ENCODE measurements at places on chromosomes 4 and X.

DNA sequence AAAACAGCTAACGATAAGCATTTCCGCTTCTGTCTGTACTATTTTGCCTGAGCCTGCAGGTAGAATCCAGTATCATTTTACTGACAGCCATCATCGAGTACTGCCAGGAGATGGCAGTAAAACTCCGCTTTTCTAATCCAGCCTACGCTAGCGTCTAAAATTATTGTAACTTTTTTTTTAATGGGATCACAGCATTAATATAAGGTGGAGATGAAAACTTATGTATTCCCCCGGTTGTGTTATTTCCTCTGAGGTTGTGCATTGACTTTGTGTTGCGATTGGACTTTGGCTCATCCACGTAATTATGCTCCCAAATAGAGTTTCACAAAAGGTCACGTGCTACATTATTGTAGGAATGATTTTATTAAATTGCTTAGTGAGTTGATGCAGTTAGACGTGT is 248.1 kb downstream of the C4orf33 start:
- DNase-seq = no peak

DNA sequence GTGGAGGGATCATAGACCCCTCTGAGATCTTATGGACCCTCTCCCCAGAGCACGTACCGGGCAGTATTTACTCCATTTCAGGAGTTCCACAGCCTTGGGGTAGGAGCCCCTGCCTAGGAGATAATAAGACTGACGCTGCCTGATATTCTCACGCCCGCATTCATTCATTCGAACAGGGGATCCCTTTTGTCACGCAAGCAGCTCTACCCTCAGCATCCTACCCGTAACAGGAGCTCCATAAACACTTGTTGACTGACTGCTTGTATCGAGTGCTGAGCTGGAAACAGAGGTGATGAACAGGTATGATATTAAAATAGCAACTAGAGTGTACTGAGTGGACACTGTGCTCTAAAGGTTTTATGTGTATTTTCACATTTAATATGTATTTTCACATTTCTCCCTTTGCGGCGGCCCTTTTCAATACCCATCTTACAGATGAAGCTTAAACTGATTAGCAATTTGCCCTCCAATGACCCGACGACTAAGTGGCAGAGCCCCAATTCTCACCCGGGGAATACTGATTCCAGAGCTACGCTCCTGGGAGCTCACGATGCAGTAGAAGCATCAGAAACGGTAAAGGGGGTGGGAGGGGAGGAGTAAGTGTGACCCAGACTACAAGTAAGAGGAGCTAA is 888 bp downstream of the RAB28 start:
- no peak for DNase-seq

DNA sequence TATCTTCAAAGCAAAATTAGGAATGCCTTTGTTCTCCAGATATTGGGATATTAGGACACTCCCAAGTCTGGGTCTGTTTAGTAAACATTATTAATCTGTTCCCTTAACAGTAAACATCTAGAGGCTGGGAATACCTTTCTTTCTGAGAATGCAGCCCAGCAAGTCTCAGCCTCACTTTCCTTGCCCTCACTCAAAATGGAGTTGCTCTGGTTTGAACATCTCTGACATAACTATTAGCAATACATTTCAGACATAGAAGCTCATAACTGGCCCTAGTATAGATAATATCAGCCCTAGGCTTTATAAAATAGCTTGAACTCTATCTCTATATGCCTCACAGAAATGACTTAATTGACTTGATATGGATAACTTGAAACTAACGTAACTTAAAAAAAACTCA is 299.8 kb downstream of the SPATA18 start:
- no peak for DNase-seq

GRCh38 chrX:140065961-140066662 is 100.8 kb upstream of the CXorf66 start:
- DNase-seq = no peak

GRCh38 chrX:21847342-21847741 is 7.9 kb downstream of the MBTPS2 start:
- no peak for DNase-seq

- no peak for DNase-seq
These were observed 67.4 kb downstream of the METTL14 start for GRCh38 chr4:118752551-118752950.

- DNase-seq = no peak
These were observed 105.3 kb downstream of the CPZ start for GRCh38 chr4:8697826-8698225.

DNA sequence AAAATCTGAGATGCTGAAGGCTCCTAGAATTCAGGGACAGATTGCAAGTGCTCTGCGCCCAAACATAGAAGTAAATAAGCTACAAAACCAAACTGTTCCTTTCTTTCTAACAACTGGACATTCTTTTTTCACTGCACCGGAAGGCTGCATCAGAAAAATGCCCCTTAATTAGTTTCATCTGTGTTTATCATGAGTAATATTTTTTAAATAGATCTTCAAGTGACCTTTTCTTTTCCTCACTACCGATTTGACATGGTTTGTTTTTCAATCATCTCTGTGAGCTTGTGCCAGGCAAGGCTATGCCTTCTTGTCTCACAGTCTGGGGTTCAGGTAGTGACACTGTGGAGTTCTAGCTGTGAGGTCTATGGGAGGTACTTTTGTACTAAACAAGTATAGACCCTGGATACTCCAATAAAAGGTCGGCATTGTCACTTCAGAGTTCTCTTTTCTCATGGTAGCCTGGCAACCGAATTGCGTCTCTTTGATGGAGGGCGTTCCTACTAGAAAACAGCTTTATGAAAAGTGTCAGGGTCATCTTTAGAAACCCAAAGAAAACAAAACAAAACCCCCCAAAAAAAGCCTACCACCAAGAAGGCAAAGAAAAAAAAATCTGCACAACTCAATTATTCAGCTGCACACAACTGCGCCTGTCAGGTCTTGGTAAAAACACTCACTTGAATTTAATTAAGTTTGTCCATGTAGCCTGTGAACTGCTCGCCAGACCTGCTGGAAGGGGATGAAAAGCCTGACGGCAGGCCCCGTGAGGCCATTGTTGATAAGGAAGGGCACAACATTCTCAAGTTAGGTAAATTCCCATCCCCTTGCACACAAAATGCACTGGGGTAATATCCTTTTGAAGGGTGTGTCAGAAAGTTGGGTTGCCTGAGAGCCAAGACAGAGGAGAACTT is 22.8 kb upstream of the ADAMTS3 start:
- no peak for DNase-seq

DNA sequence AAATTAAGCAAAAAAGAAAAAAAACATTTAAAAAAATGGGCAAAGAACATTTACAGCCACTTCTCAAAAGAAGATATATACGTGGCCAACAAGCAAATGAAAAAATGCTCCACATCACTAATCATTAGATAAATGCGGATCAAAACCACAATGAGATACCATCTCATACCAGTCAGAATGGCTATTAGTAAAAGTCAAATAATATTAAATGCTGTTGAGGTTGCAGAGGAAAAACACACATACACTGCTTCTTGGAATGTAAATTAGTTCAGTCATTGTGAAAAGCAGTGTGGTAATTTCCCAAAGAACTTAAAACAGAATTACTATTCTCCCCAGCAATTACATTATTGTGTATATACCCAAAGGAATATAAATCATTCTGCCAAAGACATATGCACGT is 1189.0 kb downstream of the PCDH18 start:
- DNase-seq = no peak

- DNase-seq = no peak
These were observed 186.5 kb upstream of the NRK start for GRCh38 chrX:105635794-105636193.

DNA sequence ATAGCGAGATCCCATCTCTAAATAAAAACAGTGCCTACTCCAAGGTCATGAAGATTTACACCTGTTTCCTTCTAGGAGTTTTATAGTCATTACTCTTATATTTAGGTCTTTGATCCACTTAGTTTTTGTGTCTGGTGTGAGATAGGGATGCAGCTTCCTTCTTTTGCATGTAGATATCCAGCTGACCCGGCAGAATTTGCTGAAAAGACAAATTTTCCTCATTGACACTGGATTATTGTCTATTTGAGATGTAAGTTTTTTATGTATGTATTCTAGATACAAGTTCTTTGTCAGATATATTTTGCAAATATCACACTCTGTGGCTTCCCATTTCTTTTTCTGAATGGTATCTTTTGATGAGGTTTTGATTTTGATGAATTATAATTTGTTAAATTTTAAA is 85.4 kb downstream of the RFC1 start:
- DNase-seq = no peak

DNA sequence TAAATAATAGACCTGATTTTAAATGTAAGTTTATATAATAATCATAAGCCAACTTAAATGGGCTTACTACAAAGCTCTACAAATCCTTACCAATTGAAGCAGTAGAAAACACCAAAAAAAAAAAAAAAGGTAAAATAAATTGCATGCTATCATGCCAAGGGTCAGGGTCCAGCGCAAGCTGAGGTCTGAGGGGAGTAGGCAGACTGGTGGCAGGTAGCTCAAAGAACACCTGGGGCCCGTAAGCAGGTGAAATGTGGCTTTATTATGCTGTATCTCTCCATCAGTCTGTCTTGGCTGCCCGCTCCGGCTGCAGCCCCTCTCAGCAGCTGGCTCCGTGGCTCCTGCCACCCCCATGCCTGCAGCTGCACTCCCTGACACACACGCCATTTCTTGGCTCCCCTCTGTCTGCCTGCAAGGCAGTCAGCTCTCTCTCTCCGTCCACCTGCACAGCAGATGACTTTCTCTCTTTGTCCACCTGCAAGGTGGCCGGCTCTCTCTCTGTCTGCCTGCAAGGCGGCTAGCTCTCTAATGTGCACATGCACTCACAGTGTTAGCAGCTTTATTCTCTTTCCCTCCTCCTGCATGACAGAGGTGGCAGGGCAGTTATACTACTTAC is 209.4 kb upstream of the UGT8 start:
- DNase-seq = no peak

- peak; percentile 44 for DNase-seq
These were observed 47.2 kb upstream of the TMEM33 start for GRCh38 chr4:41887821-41888686.

- DNase-seq = no peak
These were observed 202.3 kb downstream of the BCOR start for GRCh38 chrX:39895218-39896110.

DNA sequence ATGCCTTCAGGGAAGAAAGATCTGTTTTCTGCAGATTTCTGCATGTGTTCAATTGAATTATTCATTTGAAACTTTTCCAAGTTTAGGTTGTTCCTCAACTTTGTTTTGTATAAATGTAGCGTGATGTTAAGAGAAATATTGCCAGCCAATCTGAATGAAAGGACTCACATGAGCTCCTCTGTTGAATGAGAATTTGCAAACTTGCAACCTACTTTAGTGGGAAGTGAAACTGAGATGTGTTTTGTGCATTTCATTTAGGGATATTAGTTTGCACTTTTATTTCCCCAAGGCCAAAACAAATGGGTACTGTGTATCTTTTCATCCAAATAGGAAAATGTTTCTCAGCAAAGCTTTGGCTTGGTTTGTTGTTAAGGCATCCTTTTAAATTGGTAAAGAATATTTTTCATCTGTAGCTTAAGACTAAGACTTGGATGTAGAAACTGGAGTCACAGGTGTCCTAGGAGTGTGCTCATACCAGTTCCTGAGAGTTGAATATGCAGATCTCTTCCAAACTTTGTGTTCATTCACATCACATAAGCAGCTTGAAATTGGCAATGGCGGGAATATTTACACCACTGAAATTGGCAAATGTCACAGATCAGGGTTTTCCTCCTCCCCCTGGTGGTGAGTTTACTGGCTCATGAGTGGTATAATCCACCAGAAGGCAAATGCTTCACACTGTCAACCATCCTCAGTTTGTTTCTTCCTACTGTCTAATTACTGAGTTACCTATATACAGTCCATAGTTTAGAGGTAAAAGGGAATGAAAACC is 193.6 kb upstream of the BANK1 start:
- no peak for DNase-seq

GRCh38 chr4:79759793-79760192 is 313.2 kb downstream of the ANTXR2 start:
- no peak for DNase-seq

DNA sequence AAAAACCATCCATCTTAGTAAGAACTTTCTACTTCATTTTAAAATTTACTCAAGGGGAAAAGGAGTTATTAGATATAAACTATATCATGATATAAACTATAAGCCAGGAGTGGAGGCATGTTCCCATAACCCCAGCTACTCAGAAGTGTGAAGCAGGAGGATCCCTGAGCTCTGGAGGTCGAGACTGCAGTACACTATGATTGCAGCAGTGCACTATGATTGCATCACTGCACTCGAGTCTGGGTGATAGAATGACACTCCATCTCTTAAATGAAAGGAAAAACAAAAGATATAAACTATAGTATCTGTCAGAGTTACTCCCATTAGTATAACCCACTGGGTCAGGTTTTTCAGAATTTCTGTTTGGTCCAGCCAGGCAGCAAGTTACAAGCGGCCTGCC is 47.6 kb downstream of the RPS3A start:
- DNase-seq = no peak

DNA sequence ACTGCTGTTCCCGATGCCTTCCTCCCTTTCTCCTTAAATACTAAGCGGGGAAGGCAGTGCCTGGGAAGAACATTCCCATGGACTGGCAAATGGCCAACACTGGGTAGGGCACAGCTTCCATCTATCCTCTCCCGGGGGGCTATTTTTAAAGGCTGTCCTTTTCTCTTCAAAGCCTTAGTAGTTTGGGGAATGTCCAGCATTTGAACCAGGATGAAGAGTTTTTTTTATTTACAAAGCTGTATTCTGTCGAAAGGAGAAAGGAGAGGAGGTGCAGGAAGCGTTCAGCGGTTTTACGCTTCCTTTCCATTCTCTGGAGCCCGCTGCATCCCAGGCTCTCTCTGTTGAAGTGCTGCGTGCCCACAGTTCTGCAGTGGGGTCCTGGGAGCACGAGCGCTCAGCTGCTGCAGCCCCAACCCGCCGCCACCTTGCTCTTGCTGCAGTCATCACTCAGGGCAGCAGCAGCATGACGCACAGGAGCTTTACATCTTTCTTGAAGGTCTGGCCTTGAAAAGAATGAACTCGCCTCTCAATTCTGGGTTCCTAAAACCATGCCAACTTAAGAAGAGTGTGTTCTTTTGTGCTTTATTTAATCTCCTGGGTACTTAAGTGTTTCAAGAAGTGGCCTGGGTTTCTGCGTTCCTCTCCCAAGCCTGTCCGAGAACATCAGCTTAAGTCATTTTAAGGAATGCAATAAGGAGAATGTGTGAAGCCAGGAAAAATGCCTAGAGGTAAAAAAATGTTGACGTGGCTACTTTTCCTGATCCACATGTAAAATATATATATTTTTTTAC is 427.2 kb downstream of the MAPK10 start:
- peak; percentile 82 for DNase-seq

GRCh38 chrX:46758163-46758955 is 559 bp downstream of the SLC9A7 start:
- peak; percentile 0 for DNase-seq

- DNase-seq = peak; percentile 79
These were observed 15.6 kb downstream of the SCARB2 start for GRCh38 chr4:76197971-76198410.

GRCh38 chr4:1174941-1175634 is 2.7 kb upstream of the SPON2 start:
- no peak for DNase-seq

DNA sequence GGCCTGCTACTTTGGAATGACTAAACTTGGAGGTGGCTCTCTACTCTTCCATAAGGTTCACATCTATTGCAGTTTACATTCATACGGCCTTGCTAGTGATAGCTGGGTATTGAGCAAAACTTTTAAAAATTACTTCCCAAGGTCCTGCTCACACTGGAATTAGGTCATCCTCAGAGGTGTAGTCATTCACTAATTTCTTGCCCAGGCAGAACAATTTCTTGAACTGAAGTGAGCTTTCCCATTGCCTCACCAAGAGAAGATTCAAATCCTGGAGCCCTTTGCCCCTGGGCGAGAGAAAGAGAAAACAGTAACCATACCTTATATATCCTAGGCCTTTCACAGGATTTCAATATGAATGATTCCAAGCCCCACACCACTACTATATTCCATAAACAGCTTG is 109.2 kb downstream of the GUCY2F start:
- DNase-seq = no peak

Measured in umbilical cord (tissue), 2 donors.